ENCODE measurements at places on chromosomes 6 and 20. TPM values are rescaled to one million over a fixed set of nuclear protein-coding genes. Genes with fewer than 3 reads are reported as not detected.

RAET1G gene
- total RNA-seq, result not detected

DNA sequence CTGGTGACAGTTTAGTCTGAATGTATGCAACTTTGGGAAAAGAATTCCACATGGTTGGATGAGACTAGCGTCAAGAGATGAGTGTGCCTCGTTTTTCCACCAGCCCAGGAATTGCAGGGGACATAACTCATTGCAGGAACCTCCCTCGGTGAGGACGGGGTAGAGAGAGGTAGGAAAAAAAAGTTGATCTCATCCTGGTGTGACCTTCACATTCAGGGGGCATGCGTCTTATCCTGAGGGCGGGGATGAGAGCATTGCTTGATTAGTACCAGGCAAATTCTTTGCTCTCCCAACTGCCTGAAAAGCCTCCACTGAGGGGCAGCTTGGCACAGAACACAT, 11.8 kb downstream of the TLDC2 start:
- no peak for DNase-seq

ABHD16B gene
- not detected for total RNA-seq

ATXN1 gene
- 5.6 TPM for total RNA-seq

GRCh38 chr6:36734486-36735060, 36.9 kb downstream of the RAB44 start:
- DNase-seq, result no peak

- no peak for DNase-seq
Measured at GRCh38 chr6:122803171-122803661, 14.2 kb downstream of the SMPDL3A start.

DNA sequence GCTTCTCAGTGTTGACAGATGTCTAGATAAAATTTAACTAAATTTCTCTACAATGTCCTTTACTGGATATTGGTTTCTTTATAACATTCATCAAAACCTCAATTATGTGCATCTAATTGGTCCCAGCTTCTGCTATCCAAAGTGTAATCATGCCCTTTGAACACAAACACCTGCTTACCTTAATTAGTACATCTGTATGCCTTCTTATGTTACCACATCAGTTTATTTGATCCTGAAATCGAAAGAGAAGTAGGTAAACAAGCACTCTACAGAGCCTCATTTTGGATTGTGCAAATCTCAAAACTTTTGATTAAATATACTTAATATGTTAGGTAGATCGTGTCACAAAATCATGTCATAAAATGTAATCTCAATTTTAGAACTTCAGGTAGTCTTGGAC, 36.5 kb downstream of the TAB2 start:
- no peak for DNase-seq

All from H9 (cell line).